ENCODE measurements at places on chromosomes 1 and 21.

- DNase-seq: no peak
Observed at GRCh38 chr1:38076038-38076437, 29.4 kb upstream of the POU3F1 start.

GRCh38 chr1:43270421-43271095, 775 bp downstream of the TMEM125 start:
- peak; percentile 21 for DNase-seq

DNA sequence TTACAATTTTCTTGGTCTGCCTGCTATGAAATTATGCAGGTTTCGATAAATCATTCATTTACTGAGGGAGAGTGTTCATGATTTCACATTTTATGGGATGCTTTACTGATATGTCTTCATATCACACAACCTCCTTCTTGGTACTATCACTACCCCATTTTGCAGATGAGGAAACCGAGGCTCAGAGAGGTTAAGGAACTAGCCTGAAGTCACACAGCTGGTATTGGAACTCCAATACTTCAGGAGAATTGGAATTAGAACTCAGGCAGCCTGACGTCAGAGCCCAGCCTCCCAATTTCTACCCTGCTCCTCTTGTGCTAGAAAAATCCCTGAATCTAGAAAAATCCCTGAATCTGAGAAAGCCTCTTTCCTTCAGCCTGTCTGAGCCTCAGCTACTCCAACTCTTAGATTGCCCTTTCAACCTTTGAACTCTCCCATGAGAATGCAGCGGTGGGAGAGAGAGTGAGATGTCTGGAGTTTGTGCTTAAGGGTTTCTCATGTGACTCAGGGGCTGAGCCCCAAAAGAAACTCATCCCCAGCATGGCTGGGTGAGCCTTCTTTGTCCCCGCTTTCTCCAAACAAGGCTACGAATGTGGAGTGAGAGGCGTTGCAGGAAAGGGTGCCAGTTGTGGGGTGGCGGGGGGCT, 50.8 kb upstream of the IFNLR1 start:
- no peak for DNase-seq

DNA sequence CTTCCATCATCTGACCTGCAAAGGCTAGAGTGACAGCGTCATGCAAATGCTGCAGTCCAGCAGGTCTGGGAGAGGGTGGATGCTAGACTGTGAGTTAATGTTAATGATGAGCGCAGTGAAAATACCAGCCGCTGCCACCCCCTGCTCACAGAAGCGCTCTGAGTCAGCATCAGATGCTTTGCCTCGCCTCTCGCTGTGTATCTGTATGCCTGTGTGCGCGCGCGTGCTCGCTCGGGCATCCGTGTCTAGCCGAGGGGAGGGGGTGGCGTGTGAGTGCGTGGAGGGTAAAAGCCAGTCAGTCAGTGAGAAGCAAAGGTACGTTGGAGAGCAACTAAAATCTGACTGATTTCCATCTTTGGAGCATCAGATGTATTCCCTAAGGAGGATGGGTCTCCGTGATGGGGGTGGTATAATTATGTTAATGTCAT, 858.7 kb downstream of the USP25 start:
- DNase-seq: peak; percentile 28

DNA sequence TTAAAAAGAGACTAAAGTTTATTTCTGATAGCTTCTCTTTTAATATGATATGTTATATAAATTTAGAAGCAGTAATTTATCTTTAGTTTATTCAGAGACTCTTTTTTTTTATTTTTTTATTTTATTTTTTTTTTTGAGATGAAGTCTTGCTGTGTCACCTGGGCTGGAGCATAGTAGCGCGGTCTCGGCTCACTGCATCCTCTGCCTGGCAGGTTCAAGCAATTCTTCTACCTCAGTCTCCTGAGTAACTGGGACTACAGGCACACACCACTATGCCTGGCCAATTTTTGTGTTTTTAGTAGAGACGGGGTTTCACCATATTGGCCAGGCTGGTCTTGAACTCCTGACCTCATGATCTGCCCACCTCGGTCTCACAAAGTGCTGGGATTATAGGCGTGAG, 89.6 kb downstream of the DISP1 start:
- DNase-seq: no peak

DNA sequence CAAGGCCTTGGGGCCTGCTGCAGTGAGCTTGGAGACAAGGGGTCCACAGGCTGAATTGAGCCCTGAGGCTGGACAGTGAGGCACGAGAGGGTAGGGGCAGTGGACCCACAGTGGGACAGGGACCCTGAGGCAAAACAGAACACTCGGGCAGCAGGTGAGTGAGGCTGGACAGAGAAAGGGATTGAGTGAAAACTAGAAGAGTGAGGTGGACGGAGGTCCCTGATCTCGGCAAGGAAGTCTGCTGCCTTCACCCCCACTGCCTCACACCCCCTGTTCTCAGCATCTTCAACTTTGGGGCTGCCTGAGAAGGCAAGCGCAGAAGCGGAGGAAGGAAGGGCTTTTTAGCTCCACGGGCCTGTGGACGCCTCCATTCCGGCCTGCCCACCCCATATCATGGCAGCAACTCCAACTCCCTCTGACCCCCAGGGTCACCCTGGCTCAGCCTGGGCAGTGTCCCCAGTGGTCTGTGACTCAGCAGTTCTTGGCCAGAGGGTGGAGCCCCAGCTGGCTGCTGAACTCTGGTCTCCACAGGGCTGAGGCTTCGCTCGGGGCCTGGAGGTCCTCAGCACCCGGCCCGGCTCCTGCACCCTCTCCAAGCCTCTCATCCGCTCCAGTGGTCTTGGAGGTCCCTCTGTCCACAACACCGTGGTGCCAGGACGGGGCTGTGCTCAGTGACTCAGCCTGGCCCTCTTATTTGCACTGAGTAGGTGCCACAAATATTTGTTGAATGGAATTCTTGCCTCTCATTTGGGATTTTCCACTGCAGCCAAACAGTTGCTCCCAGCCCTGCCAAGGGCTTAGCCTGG, 60.0 kb upstream of the EPS8L3 start:
- no peak for DNase-seq
